Stimulated activated CD8-positive, alpha-beta memory T cell treated with anti-CD3 and anti-CD28 coated beads, Interleukin-2, amount 100 ng/mL, for 1 hour (primary cell): ENCODE measurements at places on chromosomes 12 and 14.

DNA sequence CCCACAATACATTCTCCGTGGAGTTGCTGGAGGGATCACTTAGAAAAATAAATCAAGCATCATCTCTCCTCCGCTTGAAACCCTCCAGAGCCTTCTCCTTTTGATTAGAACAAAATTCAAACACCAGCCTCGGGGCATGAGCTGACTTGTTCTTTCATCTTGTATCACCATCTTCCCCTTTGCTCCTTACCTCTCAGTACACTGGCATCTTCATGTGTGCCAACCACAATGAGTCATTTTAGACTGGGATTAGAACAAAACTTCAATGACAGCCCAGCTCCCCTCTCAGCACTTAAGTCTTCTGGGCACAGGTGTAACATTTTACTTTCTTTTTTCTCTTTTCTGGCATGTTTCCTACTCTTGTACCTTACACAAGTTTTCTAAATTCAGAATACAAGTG is 1159.2 kb upstream of the TMEM132C start:
- no peak for DNase-seq

DNA sequence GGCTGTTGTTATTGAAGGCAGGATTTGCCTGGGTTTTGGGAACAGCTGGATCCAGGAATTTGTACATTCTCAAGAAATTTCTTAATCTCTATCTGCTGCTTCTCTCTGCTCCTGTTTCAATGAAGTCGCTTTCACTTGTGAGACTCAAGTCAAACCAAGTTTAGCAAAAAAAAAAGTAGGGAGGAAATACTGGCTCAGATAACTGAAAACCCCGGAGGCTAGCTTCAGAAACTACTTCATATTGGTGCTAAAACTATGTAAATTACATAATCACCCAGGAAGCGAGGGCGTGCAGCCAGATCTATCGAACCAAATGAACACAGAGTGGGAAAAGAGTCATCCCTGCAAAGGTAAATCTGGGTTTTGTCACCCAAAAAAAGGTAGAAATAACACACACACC is 68.3 kb upstream of the FICD start:
- DNase-seq, result no peak

DNA sequence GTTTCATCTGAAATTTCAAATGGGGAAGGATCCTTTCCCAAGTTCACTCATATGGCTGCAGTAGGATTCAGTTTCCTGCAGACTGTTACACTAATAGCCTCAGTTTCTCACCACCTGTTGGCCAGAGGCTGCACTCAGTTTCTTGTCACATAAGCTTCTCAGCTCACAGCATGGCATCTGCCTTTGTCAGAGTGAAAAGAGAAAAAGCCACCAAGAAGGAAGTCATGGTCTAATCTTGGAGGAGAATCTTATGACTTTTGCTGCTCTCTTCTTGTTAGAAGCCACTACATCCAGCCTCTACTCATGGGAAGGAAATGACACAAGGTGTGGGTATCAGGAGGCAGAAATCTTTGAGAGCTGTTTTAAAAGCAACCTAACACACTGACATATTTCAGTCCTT is 39.4 kb upstream of the BTG1 start:
- DNase-seq, result no peak

GRCh38 chr12:43281563-43281962 is 270.4 kb downstream of the ADAMTS20 start:
- DNase-seq, result no peak

DNA sequence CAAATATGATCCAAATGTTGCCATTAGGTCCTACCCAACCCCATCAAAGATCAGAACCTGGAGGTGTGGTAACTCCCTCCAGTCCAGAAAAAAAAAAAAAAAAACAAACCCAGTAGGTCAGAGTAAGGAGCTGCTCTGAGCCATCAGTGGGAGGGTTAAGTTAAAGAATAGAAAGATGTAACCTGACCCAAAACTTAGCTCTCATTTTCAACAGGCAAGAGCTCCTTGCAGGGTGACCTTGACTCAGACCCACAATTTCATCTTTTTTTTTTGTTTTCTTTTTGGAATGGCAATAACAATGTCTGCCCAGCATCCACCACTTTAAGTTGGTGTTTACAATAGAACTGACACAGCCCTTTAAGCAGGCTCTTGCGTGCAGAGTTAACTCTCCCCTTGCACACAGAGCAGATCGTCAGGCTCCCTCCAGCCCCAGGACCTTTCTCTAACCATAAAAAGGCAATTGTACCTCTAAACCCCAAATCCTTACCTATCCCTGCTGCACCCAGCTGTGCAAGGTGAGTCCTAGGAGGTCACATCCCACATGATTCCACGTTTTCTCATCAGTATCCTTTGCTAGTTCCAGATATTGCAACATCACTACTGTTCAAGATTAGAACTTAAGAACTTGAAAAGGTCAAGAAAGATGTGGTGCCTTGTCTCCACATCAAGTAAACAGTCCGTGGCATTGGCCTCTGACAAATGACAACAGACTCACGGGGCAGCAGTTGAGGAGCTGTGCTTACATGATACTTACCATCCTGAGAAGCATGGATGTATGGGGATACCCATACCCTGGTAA is 178.6 kb upstream of the EEA1 start:
- DNase-seq, result no peak

DNA sequence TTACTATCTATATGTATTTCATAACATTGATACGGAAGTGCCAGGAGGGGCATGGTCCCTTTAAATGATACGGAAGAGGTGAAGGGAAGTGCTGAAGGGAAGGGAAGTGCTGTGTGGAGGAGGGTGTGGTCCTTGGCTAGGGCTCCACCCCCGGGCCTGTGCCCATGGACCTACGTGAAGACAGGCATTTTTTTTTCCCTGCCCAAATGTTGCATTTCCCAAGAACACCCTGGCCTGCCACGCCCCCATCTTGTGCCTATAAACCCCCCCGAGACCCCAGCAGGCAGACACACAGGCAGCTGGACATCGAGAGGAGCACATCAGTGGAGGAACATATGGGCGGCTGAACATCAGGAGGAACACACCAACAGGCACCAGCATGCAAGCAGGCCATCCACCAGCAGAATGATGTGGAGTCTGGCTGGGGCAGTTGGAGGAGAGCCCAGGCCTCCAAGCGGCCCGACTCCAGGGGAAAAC is 134.1 kb downstream of the SLC41A2 start:
- no peak for DNase-seq

DNA sequence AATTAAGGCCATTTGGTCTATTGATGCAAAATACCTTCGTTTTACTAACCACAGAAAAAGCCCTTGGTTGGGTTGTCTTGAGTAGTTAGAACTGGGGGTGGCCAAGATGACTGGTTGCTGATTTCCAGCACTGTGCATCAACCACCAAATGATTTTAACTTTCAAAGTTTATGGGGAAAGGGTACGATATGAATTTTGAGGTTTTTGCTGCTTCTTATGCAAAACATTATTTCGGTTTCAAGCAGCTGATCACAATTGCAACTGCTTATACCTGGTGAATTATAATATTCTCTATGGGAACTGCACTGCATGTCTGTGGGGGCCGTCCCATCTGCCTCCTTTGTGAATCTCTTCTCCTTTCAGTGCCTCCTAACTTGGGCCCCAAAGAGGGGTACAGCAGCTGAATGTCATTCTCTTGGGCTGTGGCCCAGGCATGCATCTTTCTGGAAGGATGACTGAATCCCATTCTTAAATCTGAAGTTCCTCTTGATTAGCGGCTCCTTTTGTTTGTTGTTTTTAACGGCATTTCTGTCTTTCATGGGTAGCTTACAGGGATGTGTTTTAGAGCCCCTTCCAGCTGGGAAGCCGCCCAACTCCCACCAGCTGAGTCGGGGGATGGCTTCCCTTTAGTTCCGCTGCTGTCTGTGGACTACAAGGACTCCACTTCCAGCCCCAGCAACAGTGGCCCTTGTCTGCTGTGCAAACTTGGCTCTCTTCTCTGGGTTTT is 479.8 kb downstream of the ZFP36L1 start:
- no peak for DNase-seq
